PC-3 (cell line): ENCODE measurements at places on chromosomes 6 and 20. TPM values are rescaled to one million over a fixed set of nuclear protein-coding genes. Genes with fewer than 3 reads are reported as not detected.

The TMC2 gene
- total RNA-seq = not detected in 2 replicates

The ASIP gene
- not detected in 2 replicates for total RNA-seq

GRCh38 chr6:163954088-163954775, 539.7 kb downstream of the QKI start:
- no peak for DNase-seq
- peaks cover 18% of the 10 kb centered on the region for H3K27me3 ChIP-seq
- H3K27ac ChIP-seq = no peak overlapping the region
- no peaks in the 10 kb centered on the region for H3K36me3 ChIP-seq
- H3K4me3 ChIP-seq = no peak overlapping the region
- H3K4me1 ChIP-seq = no peaks in the 10 kb centered on the region

GRCh38 chr6:747921-748320, 55.0 kb upstream of the EXOC2 start:
- no peaks in the 10 kb centered on the region for H3K4me1 ChIP-seq
- no peak overlapping the region for H3K4me3 ChIP-seq
- H3K27me3 ChIP-seq = peaks cover 69% of the 10 kb centered on the region
- DNase-seq = no peak

- no peaks in the 10 kb centered on the region for H3K27me3 ChIP-seq
- DNase-seq = no peak
- 0 out of 2 replicates have a peak, but pooled peaks cover 6% of the 10 kb centered on the region for H3K4me1 ChIP-seq
- no peak overlapping the region for H3K4me3 ChIP-seq
Observed at GRCh38 chr20:13765299-13765698, 19.4 kb downstream of the ESF1 start.

DNA sequence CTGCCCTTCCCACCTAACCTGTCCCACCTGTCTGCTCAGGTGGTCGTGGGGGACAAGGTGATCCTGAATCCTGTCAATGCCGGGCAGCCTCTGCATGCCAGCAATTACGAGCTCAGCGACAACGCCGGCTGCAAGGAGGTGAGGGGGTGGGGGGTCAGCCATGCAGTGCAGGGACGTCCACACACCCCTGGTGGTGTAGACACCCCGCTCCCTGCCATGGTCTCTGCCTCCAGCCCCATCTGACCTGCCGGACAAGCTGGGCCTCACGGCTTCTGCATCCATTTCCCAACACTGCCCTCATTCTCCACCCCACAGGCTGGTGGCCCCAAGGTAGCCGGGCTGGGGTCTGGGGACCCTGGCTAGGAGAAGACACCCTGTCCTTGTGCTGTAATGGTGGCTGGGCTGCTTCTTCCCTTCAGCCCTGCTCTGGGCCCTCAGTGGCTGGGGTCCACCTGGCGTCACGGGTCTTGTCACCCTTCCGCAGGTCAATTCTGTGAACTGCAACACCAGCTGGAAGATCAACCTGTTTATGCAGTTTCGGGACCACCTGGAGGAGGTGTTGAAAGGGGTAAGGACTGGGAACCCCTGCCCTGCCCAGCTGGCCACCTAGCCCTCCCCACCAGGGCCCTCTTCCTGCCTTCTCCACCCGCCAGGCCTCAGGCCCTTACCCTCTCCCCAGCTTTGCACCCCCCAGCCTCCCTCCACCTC, 38.0 kb downstream of the ITPR3 start:
- H3K4me1 ChIP-seq = no peaks in the 10 kb centered on the region
- H3K27ac ChIP-seq = no peak overlapping the region
- no peaks in the 10 kb centered on the region for H3K27me3 ChIP-seq
- no peak overlapping the region for H3K4me3 ChIP-seq
